Muscle of arm (tissue), 14 donors: ENCODE measurements at places on chromosomes 5 and 9.

DNA sequence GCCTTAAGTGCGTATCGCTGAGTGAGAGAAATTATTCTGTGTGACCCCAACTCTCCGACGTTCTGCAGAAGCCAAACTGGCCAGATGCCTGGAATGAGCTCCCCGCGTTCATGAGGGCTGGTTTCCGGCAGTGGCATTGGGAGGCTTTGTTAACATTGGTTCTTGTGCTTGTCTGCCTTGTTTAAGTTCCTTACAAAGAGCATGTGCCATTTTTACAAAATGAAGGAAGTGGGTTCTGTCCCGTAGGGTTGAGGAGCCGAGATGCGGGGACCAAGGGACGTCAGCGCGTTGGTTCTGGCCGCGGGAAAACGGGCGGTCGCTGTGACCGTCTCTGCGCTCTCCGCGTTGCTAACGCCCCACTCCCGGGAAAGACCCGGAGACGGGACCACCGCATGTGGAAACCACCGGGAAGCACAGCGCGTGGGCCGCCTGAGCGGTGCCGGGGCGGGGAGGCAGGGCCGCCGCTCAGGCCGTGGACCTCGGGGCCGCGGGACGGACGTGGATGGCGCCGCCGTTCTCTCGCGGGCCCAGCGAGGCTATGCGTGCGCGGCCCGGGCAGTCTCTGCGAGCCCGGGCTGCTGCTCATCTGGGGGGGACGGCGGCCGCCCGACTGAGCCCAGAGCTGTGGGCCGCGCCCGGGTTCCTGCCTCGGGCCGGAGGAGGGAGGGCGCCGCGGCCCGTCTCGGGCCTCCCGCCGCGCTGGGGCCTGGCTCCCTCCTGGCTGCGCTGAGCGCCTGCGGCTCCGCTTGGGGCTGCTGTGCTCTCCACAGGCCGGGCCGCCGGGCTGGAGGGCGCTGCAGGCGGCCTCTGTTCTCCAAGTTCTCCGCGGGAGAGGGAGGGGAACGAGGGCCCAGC is 13.4 kb downstream of the RABL6 start:
- DNase-seq = no peak

DNA sequence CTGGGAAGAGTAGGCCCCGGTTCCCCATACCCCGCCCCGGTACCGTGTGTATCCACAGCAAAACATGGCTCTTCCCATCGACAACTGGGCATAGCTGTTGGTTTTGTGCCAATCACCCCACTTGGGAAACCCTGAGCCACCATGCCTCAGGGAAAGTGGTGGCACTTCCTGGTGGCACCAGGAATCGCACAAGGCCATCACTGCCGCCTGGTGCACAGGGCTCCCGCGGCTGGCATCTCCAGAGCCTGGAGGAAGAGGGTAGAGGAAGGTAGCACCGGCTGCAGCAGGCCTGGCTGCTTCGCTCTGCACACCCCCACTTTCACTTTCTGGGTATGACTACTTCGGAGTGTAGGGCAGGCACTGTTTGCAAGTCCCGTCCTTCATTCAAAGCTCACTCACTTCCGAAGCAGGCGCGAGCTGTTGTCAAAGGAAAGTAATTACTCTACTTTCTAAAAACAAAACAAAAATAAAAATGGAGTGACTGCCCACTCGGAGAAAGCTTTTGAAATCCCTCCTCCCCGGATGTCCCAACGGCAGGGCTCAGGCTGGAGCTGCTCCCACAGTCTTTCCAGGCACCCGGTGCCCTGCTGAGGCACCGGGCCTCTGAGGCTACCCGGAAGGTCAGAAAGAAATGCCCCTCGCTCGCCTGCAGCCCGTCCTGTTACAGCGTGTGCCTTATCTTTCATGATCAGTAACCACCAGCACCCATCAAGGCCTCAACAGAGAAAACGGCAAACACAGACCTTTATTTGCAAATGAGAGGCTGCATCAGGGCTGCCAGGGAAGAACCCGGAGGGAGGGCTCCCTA is 2.0 kb downstream of the BRD3 start:
- DNase-seq = no peak

- no peak for DNase-seq
These were observed 33.1 kb upstream of the ANKRD33B start for GRCh38 chr5:10530601-10531320.

- no peak for DNase-seq
These were observed 47.9 kb downstream of the TMEM252 start for GRCh38 chr9:68492806-68493205.

- DNase-seq = no peak
These were observed 732.9 kb downstream of the MTRR start for GRCh38 chr5:8601831-8602354.

DNA sequence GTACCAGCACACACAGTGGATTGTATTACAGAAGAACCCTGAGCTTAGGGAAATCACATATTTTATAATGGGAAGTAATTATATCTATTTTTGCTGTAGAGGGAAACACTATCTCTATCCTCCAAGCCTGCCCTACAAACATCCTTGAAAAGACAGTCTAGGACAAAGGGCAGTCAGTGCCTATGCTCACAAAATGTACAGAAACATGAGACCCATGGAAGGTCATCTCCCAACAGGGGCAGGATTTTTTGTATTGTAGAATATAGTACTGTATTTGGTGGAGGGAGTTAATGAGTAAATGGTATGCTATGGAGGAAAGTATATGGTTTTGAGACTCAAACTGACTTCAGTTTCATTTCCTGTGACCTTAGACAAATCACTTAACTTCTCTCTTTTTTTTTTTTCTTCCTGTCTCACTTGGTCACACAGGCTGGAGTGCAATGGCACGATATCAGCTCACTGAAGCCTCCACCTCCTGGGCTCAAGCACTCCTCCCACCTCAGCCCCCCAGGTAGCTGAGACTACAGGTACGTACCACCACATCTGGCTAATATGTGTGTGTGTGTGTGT is 5.8 kb upstream of the RAB14 start:
- DNase-seq = no peak

GRCh38 chr9:70229579-70229978 is 29.2 kb upstream of the SMC5 start:
- DNase-seq = no peak

- DNase-seq = no peak
These were observed 293.7 kb downstream of the SPOCK1 start for GRCh38 chr5:137205231-137206027.

- no peak for DNase-seq
These were observed 271.1 kb upstream of the IRX1 start for GRCh38 chr5:3324421-3325101.

GRCh38 chr9:70405808-70406433 is 8.5 kb downstream of the KLF9 start:
- DNase-seq = no peak

DNA sequence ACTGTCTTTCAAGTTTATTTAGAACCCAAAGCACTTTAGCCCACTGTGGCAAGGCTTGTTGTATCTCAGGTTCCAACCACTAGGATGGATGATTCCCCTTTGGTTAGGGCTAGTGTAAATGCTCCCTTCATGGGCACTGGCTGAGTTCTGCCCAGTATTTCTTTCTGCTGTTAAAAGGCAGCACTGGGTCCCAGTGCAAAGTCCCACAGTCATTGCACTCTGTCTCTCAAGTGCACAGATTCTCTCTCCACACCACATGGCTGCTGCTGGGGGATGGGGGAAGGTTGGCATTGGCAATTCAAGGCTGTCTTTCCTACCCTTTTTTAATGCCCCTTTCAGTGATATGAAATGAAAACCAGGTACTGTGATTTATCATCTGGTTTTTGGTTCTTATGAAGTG is 7.2 kb upstream of the NPR3 start:
- no peak for DNase-seq

- DNase-seq = no peak
These were observed 500.0 kb upstream of the KLF4 start for GRCh38 chr9:107989544-107989943.
